Bronchial epithelial cell (primary cell): ENCODE measurements at places on chromosomes 16 and 17.
A peak's percentile ranks its signal among the peaks of the same experiment; 100 is the strongest.

- DNase-seq, result peak; percentile 47
Observed at GRCh38 chr16:57694725-57695679, at the start of gene DRC7. TSS of gene DRC7 (plus strand) at chr16:57694806. CDS start at chr16:57697950, 3,144 bp downstream.

GRCh38 chr17:64573214-64573613 lies 66.4 kb downstream of the CEP95 start:
- DNase-seq, result no peak

DNA sequence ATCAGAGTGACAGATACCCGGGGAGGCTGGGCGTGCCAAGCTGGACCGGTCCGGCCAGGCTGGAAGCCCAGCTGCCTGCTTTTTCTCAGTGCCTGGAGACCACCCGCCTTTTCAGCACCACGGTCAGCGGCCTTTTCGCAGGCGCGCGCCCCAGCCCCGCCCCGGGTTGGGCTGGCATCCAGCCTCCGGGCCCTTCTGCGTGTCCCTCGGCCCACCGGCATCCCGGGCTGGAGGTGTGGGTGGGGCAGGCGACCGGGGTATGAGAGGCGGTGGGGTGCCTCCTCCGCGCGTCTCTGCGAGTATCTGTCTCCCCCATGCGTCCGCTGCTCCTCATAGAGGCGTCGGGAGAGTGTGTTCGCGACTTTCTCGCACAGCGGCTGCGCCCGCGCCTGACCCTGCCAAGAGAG lies 102.5 kb downstream of the MRM1 start:
- no peak for DNase-seq

DNA sequence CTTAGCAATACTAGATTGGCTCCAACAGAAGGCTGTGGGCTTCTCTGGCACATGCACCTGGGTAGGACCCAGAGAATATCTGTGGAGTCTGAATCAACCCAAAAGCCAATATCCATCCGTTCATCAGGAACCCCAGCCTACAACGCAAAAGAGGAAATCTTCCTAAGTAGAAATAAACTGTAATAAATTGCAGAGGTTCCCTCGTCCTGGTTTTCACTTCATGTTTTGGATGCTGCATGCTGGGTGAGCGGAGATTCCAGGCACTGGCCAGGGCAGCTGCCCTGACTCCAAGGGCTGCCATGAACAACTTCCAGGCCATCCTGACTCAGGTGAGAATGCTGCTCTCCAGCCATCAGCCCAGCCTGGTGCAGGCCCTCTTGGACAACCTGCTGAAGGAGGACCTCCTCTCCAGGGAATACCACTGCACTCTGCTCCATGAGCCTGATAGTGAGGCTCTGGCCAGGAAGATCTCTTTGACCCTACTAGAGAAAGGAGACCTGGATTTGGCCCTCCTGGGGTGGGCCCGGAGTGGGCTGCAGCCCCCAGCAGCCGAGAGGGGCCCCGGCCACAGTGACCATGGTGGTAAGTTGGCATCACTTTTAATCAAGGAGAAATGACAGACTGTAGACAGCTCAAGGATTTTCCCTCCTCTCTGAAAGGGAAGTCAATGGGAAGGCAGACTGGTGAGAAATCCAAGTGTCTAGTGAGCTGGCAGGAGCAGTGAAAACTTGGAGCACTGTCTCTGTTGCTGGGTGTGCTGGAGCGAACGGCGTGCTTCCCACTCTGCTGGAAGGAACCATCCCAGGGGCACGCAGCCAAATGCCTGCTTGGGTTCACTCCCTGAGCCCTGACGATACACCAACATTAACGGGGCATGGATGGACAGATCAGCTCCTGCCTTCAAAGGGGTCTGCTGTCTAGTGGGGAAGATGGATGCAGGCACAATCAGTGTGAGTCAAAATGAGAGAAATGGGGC lies 10.7 kb upstream of the CIITA start:
- no peak for DNase-seq

DNA sequence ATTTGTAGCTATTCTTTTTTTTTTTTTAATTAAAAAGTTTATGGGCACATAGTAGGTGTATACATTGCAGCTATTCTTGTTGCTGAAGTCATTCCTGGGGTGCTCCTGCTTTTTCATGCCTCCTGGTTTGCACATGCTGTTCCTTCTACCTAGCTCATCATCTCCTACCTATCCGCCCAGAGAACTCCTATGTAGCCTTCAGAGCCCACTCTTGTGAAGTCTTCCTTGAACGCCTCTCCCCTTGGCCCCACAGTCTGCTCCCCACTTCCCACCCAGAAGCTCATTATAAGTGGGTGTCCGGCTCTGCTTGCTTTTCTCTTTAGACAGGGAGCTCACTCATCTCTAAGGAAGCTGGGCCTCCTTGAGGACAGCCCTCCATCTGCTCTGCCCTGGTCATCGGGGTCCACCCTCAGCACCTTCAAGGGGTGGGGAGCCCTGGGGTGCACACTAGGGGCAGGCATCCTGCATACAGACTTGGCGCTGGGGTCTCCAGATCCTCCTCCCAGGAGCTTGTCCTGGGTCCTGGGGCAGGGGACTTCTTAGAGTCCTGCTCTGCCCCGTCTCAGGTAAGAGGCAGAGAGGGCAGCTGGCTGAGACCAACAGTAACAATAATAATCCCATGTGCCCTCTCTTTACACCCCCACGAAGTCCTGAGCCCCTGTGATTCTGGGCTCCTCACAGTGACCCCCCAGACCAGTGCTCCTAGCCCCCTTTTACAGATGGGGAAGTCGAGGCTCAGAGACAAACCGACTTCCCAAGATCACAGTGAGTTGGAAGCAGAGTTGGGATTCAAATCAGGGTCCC lies 3.5 kb upstream of the B9D1 start:
- no peak for DNase-seq

GRCh38 chr17:75878174-75878998 lies at the start of gene TRIM47:
TSS of gene TRIM47 (minus strand) at chr17:75878581. CDS start at chr17:75878548, 33 bp downstream.
- peak; percentile 26 for DNase-seq

DNA sequence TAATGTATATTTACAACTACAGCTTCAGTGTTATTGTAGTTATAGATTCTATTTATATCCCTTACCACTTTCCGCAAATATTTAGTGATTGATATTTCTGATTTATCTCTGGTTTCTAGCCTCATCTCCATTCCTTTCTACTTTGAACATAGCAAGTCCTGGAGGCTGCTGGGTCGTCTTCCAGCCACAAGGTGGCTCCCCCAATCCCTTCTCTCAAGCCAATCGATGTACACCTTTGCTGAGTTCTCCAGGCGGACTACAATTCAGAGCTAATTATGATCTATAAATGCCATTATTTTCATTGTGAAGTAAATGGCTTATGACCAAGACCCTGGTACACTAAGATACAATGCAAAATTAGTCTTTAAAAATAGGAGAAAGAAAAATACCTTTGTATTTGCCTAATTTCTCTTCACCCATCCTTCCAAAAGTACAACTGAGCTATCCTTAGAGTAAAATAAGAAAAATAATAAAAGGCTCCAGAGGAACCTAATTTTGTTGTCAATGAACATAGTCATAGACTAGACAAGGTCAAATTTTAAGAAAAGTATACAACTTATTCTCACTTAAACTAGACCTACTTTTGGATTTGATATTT lies 122.1 kb downstream of the SKAP1 start:
- DNase-seq, result peak; percentile 66

DNA sequence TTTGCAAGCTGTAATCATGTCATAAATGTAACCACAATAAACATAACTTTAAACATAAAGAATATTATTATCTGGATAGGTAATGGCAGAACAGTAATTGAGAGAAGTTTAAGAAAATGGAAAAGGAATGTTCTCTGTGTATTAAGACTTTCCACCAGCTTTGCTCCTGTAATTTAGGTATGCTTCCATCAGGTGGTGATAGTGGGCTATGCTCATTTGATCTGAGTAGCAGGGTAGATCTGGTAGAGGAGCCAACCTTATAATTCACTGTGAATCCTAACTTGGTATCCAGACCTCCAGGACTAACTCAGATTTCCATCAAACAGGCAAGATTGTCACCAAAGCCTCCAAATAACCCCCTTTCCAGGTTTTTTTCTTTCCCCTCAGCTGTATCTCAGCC lies 137.9 kb upstream of the ZKSCAN2 start:
- DNase-seq, result no peak

- DNase-seq, result peak; percentile 67
Observed at GRCh38 chr16:52404546-52404945, 142.4 kb downstream of the TOX3 start.

- DNase-seq, result no peak
Observed at GRCh38 chr17:2064147-2064489, 9.2 kb downstream of the HIC1 start.

DNA sequence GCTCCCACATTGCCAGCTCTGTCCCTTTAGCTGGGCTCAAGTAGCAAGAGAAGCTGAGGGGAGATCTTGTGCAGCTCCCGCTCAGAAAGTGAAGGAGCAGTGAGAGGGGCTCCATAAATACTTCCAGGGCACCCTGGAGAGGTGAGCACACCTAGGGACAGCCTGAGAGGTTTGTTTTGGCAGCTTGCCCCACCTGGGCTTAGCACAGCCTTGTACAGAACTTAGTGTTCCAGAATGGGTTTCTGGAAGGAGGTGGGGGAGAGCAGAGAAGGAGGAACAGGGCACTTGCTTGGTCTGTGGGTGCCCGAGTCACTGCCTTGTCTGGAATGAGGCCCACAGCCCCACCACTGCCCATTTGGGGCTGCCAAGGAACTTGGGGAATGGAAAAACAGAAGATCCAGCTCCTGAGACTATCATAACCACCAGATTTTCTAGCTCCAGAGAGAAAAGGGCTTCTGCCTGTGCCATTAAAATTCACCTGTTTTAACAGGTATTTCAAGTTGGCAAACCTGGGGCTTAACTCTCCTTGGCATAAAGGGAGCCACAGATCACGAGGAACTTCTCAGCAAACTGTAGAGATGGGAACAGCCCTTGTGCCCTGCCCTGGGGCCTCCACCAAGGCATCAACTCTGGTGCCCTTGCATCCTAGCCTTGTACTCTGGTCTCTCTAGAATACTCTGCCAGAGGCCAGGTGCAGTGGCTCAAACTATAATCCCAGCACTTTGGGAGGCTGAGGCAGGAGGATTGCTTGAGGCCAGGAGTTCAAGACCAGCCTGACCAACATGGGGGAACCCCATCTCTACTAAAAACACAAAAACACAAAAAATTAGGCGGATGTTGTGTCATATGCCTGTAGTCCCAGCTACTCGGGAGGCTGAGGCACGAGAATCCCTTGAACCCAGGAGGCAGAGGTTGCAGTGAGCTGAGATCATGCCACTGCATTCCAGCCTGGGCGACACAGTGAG lies 1.9 kb downstream of the PRR15L start:
- DNase-seq, result no peak

GRCh38 chr16:23896832-23897821 lies 61.3 kb downstream of the PRKCB start:
- DNase-seq, result no peak

DNA sequence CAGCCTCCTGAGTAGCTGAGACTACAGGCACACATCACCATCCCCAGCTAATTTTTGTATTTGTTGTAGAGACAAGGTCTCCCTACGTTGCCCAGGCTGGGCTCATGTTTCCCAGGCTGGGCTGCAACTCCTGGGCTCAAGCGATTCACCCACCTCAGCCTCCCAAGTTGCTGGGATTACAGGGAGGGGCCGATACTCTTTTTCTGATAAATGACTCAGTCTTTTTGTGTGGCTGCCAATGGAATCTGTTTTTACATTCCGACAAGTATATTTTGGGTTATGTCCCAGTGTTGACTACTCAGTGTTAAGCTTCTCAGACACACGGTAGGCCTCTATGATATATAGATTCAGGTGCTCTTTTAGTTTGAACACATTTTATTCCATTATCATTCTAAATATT lies 58.1 kb downstream of the SLFN11 start:
- DNase-seq, result peak; percentile 87

DNA sequence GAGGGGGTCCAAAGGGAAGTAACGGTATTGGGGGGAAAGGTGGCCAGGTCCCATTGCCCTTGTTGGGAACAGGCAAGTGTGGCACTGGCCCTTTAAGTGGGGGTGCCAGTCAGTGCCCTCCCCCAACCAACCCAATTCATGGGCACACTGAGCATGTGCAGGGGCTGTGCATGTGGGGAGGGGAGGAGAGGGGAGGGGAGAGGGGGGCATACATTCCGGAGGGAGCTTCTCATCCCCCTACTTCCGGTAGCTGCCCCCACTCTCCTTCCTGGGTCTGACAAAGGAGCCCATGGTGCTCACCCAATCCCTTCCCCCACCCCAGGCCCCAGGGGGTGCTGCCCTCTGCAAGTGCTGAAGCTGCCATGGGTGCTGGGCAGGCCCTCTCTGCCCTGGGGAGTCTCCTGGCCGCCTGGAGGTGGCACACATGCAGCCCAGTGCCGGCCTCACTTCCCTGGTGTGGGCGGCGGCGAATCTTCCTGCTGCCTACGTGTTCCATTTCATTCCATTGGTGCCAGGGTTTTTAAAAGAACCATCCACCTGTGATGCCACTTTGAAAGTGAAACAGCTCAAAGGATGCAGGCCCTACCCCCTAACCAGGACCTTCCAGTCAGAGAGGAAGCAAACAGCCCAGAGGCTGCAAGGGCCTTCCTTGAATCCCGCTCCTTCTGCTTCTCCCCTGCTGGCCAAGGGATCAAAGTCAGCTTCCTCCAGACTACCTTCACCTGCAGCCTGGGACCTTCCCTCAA lies 11.0 kb downstream of the HEXIM2 start:
- DNase-seq, result peak; percentile 83

DNA sequence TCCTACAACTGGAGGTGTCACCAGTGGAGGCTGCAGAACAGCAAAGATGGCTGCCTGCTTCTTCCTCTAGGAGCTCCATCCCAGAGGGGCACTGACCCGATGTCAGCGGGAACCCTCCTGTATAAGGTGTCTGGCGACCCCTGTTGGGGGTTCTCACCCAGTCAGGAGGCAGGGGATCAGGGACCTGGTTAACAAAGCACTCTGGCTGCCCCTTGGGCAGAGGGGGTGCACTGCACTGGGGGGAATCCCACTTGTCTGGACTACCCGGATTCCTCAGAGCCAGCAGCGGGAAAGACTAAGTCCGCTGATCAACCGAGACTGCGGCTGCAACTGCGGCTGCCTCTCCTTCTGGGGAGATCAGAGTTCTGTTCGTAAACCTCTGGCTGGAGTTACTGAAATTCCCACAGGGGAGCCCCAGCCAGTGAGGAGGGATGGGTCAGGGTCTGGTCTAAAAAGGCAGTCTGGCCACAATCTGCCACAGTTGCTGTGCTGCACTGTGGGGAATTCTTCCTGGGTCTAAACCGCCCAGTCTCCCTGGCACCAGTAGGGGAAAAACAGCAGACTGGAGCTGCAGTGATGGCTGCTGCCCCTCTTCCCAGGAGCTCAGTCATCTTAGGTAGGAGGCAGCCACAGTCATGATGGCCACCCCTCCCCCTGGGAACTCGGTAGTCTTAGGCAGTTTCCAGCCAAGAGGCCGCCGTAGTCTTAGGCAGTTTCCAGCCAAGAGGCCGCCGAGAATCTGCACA lies 213.4 kb downstream of the CYB561 start:
- no peak for DNase-seq

GRCh38 chr16:13238182-13238581 lies 336.8 kb downstream of the SHISA9 start:
- no peak for DNase-seq

GRCh38 chr16:85978291-85978775 lies 79.4 kb downstream of the IRF8 start:
- DNase-seq, result no peak

DNA sequence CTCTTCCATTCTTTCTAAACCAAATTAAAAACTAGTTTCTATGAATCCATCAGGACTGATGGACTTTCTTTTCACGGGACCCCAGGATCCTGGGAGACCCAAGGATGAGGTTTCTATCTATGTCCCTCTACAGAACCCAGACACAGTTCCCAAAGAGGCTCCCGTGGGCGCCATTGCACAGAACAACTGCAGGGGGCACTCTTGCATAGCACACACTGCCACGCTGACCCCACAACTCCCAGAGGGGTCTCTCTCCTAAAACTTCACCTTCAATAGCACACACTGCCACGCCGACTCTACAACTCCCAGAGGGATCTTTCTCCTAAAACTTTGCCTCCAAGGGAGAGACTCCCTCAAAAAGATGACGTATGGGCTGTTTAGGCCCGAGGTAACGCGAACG lies 9.0 kb downstream of the ABR start:
- no peak for DNase-seq

- DNase-seq, result no peak
Observed at GRCh38 chr16:29154676-29155121, 169.8 kb downstream of the LAT start.
